Nucleus accumbens (tissue), 56 donors: ENCODE measurements at places on chromosomes 12 and 14.

- no peak for DNase-seq
Measured at GRCh38 chr12:12197128-12197527, 69.7 kb downstream of the LRP6 start.

DNA sequence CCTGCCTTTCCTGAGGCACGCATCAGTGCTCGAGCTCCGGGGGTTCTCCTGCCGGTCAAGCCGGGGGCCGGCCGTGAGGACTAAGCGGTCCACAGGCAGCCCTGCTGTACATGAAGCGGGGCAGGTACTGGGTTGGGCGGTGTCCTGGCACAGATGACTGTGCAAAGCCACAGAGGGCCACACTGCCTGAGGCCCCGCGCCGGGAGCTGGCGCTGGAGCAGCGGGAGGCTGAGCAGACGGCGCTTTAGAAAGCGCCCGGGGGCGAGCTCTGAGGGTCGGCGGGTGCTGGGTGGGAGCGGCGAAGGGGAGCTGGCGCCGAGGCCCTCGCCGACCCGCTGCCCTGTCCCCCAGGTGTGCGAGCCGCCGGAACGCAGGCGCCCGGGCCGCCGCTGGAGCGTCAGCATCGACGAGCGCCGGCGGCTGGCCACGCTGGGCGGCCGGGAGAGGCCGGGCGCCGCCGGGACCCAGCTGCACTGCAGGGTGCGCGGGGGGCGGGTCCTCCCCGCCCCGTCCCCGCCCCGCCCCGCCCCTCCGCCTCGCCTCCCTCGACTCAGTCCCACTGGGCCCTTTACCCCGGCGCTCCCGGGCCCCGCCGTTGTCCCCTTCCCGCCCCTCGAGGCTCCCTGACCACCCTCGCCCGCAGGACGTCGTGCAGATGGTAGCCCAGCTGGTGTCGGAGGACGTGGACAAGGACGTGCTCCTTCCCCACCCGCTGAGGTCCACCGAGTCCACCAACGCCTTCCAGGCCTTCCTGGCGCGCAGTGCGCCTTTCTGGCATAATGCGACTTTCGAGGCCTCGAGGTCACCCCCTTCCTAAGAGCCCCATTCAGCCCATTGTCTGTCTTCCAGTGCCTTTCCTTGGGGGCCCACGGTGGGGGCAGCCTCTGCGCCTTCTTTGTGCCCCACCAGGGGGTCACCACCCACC, 8.3 kb upstream of the MTA1 start:
- DNase-seq = no peak

DNA sequence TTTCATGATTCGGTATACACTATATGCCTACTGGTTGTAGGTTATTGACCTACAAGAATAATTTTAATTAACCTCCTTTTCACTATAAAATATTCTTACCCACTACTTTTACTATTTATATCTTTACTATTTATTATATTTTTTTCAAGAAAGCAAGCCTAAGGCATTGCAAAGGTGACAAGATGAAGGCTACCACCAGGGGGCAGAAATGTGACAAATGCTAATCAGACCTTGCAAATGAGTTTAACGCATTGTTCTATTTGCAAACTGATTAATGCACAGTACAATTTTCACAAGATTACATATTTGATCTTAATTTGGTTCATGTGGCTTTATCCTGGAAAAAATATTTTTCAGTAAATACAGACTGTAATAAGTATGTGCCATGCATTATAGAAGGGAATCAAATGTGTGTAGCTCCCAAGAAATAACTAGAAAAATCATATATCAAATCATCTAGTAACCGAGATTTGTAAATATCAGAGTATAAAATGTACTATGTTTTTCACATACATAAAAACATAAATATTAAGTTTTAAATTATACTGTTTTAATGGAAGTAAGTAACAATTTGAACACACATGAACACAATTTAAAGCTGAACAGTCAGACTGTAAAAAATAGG, 107.0 kb downstream of the ADAMTS20 start:
- peak; percentile 21 for DNase-seq

DNA sequence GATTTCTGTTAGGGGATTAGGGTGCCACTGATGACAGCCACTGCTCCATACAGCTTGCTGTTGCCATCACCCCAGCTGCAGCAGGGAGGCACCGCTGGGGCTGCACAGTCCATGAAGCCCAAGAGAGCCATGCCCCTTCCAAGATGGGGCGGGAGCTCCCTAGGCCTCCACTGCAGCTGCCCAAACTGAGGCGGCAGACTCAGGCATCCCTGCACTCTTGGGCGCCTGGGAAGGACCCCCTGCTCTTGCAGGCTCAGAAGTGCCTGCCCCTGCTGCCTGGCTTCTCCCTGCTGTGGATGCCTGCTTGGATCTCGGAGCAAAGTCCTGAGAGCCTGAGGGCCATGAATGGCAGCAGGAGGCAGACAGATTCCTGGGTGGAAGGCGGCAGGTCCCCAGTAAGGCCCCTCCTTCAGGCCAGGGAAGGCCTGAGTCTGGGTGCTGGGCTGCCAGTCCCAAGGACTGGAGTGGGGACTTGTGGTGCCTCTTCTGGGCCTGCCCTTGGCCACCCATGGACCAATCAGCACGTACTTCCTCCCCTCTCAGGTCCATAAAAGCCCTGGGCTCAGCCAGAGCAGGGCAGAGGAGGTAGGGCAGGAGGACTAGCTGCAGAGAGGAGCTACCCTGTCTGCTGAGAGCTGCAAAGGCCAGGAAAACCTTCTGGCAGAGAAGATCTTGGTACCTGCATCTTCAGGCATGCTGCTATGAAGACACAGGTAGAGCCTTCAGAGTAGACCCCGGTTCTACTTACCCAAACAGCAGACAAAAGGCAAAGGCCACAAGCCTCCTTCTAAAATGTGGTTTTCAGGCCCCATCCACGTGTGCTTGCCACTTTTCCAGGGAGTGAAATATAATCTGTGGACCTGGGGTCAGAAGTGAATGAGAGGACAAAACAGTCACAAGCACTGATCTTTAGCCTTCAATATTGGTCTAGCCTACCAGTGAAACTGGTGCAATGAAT, 30.0 kb upstream of the STK38L start:
- no peak for DNase-seq

DNA sequence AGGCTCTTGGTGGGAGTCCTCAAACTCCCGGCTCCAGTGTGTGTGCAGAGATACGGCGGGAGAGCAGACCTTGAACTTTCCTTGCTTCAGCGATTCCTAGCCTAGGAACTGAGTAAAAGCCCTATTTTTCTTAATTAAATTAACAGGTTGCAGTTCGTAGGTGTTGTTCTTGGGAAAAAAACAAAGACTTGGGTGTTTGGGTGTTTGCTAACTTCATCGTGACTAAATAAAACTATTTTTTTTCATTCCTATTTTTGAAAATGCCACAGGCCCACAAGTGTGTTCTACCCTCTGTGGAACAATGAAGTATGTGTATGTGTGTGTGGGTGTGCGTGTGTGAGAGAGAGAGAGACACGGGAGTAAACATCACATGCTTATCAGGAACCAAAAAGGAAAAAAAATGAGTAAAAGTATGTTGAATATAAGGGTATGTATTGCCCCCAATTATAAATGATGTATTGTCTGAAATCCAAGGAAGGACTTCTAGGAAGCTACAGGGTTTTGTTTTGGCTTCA, 651 bp downstream of the TMEM117 start:
- peak; percentile 20 for DNase-seq

GRCh38 chr12:128178966-128179365, 88.0 kb upstream of the TMEM132C start:
- no peak for DNase-seq

DNA sequence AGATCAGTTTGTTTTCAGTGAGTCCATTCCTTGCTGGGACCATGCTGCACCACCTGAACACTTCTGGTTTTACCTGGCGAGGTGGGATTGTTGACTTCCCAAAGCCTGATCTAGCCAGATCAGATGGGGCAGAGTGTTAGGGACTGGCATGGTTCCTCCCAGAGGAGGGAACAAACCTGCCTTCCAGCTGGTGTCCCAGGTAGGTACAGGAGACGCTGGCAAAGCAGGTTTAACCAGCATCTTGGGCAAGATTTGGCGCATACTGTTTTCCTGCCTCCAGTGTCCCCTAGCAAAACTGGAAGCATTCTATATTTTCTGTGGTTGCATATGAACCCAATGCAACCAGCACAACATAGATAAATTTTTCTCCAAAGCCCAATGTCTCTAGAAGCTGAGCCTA, 14.6 kb upstream of the FOS start:
- no peak for DNase-seq

DNA sequence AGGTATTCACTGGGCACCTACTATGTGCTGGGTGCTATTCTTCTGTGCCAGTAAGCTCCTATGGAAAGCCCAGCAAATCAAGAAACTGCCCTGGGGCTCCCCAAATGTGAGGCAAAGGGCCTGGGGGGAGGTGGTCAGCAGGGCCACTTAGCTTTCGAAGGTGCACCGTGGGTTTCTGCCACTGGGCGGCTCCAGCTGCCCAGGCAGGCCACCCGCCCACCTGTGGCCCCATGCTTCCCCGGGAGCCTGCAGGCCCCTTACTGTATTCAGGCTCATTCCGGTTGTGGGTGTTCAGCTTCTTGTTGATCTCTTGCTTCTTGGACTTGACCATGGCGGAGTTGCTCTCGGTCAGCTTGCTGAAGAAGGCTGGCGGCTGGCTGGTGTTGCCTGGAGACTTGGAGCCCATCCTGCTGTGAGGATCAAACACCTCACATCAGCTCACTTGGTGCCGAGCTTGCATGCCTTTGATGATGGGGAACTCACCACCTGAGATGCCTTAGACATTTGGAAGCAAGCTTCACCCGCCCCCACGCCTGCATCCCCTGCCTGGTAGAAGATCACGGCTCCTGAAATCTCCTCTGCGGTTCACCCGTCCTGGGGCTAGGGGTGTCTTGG, 37.3 kb downstream of the RFLNA start:
- DNase-seq = no peak

DNA sequence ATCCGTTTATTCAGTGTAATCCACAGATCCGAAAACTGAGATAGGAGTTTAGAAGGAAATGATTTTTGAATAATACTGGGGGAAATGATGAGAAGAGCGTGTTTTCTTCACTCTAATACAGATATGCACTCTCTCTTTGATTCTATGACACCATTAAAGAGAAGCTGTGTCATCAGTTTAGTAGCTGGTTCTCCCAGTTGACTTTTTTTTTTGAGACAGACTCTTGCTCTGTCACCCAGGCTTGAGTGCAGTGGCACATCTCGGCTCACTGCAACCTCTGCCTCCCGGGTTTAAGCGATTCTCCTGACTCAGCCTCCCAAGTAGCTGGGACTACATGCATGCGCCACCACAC, 48.4 kb upstream of the EML1 start:
- no peak for DNase-seq

DNA sequence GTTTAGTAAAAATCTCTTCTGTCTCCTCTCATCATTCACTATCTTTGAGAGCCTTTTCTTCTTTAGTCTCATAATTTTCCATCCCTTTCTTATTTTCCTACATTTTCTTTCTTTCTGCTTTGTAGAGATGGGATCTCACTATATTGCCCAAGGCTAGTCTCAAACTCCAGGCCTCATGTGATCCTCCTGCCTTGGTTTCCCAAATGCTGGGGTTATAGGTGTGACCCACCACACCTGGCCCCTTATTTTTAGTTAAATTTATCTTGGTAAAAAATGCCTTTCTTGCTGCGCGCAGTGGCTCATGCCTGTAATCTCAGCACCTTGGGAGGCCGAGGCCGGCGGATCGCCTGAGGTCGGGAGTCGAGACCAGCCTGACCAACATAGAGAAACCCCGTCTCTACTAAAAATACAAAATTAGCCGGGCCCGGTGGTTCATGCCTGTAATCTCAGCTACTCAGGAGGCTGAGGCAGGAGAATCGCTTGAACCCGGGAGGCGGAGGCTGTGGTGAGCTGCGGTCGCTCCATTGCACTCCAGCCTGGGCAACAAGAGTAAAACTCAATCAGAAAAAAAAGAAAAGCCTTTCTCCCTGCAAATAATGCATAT, 996 bp downstream of the SLC2A3 start:
- DNase-seq = no peak

DNA sequence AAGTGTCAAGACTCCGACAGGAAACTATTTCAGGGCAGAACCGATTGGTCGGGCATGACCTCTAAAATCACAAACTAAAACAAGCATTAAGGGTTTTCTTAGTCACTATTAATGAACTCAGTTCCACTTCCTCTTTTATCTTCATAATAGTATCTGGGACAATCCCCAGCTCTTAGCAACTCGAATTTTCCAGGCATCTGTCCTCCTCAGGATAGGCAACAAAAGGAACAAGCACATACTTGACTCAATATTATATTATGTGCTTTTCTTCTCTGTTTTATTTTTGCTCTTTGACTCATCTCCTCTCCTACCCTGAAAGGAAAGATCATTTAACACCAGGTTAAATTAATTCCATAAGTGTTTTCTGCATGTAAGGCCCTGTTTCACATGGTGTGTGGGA, 638.3 kb upstream of the TBX3 start:
- DNase-seq = no peak

- no peak for DNase-seq
Measured at GRCh38 chr14:76314521-76315034, 61.4 kb upstream of the ESRRB start.

- no peak for DNase-seq
Measured at GRCh38 chr14:59013672-59014298, 174.7 kb upstream of the DAAM1 start.

DNA sequence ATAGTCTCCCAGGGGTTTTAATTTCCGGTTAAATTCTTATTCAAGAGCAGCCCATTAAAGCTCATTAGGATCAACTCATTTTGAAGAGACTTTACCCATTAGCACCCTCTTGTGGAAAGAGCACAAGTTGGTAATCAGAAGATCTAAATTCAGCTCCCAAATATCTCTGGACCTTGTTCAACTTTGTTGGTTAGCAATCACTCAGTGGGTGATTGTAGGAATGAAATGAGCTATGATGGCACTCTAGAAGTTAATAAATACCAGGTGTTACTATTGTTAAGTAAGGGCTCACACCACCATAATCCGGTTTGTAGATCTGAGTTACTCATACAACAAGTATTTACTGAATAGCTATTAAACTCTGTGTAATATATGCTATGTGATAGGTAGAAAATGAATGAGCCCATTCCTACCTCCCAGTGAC, 42.9 kb downstream of the TRIP11 start:
- DNase-seq = no peak

GRCh38 chr12:93335603-93336162, 42.0 kb upstream of the NUDT4 start:
- DNase-seq = no peak

DNA sequence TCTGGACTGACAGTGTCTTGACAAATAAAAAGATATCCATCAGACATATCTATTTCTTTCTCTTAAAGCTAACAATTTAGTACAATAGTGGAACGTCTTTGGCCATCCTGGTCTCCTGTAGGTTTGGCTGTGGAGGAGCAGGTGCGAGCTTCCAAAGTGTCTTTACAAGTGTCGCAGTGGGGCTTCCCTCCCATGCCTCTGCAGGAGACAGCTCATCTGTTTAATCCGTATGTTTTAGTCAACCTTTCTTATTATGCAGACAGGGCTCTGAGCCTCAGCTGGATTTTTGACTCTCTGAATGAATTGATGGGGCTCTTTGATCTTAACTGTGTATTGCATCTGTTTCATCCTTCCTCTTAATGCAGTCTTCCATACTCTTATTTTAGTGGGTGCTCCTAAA, 57.5 kb downstream of the RMST start:
- DNase-seq = no peak

- no peak for DNase-seq
Measured at GRCh38 chr14:22491683-22492621, 97.1 kb downstream of the DAD1 start.
